ENCODE measurements at places on chromosomes 6 and 20. TPM values are rescaled to one million over a fixed set of nuclear protein-coding genes. Genes with fewer than 3 reads are reported as not detected.

The PRR18 gene
- not detected for total RNA-seq

The PXMP4 gene
- total RNA-seq = 3.3 TPM

- no peak for DNase-seq
Measured at GRCh38 chr20:5945963-5946362, 4.4 kb downstream of the TRMT6 start.

GRCh38 chr6:3830806-3831205, 18.4 kb upstream of the FAM50B start:
- DNase-seq = no peak

DNA sequence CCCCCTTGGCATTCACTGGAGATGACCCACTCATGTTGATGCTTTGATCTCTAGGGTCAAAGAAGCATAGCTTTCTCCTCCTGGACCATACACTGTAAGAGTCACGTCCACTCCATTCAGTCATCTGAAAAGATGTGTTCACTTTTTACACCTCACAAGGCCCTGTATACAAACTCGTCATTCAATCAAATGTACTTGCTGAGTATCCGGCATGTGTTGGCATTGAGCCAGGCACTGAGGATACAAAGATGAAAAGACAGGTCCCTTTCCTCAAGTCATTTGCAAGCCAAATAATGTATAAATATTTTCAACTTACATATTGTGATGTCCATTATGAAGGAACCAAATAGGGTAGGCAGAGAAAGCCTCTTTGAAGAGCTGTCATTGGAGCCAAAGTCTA, 32.6 kb upstream of the CSNK2A1 start:
- peak; percentile 17 for DNase-seq

- DNase-seq = no peak
Measured at GRCh38 chr6:38413102-38413800, 226.5 kb downstream of the BTBD9 start.
